CD4-positive, alpha-beta T cell treated with Interleukin-1 beta for 1 hour (primary cell): ENCODE measurements at places on chromosomes 6 and 20.

- no peak for DNase-seq
Observed at GRCh38 chr6:11433860-11434259, 103.7 kb upstream of the TMEM170B start.

DNA sequence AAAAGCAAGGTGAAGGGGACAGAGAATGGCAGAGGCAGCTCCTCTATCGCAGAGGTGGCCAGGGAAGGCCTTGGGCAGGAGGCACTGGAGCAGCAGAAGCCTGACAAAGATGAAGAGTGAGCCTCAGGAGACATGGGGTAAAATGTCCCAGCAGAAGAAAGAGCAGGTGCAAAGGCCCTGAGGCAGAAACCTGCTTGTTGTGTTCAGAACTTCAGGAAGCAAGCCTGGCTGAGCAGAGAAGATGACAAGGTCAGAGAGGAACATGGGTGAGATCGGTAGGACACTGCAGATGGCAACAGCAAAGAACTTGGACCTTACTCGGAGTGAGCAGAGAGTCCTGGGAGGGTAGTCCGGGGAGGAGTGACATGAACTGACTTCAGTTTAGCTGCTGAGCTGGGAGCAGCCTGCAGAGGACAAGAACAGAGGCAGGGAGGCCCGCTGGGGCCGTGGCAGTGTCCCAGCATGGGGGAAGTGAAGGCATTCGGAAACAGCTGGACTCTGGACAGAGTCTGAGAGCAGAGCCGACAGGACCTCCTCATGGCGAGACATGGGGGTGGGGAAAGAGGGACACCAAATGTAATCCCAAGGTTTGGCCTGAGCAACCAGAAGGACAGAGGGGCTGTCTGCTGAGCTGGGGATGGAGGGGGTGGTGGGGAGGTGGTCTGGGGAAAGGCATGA is 106.3 kb downstream of the PREX1 start:
- no peak for DNase-seq

DNA sequence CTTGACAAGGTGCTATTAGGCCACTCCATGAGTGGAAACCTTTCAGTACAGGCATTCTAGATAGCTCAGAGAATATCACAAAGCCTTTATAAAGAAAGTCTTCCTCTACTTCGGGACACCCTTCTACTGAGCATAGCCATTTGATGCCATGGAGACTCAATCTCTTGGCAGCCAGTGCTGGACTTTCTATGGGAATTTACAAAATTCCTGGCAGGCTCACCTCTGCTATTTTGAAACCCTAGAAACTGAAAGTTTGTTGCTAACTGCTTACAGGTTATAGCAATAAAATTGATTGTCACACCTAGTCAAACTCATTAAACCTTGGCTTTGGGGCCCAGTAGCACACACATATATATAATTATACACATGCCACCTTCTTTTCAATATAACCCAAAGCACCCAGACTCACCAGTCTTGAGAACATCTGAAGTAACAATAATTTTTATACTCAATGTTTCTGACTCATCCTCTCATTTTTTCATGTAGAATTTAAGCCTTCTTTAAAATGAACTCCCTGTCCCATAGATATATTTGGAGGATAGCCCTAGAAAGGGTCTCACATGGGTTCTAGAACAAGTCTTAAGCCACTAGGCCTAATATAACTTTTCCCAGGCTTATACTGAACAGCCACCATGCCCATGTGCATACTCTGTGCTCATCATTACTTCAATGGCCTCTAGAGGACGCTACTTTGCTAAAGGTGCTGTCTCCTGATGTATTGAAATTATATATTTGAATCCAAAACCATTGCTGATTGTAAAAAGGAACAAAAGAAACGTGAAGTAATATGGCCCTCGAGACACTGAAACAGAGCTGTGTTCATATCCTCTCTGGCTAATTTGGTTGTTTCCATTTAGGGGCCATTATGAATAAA is 368.1 kb upstream of the MARCKS start:
- DNase-seq = no peak

DNA sequence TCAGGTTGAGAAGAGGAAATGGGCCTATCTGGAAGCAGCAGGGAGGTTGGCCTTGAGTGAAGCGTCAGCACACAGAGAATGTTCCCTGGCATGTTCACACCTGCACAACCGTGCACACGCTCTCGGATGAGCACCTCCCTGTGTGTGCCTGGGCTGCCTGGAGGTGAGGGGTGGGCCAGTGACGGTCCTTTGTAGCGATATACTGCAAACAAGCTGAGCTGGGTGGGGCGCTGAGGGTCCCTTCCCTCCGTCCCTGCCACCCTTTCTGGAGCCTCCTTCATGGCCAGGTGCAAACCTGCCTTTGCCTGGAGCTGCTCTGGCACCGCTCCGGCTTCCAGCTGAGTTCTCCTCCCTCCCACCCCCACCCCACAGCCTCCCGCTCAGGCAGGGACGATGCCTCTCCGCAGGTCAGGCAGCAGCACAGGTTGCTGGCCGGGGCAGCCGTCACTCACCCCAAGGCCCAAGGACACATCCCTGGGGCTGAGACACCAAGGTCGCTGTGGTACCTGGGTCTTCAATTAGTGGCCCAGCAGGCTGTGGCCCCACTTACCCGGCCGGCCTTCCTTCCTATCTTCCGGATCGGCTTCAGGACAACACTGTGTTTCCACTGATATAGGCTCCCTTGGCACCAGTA is 111.6 kb downstream of the ERMARD start:
- no peak for DNase-seq

- no peak for DNase-seq
Observed at GRCh38 chr20:5509803-5510202, 193.0 kb upstream of the PROKR2 start.

GRCh38 chr6:97465877-97466561 is 183.0 kb upstream of the MMS22L start:
- no peak for DNase-seq

- DNase-seq = no peak
Observed at GRCh38 chr6:42450477-42451332, 1.0 kb downstream of the TRERF1 start.

DNA sequence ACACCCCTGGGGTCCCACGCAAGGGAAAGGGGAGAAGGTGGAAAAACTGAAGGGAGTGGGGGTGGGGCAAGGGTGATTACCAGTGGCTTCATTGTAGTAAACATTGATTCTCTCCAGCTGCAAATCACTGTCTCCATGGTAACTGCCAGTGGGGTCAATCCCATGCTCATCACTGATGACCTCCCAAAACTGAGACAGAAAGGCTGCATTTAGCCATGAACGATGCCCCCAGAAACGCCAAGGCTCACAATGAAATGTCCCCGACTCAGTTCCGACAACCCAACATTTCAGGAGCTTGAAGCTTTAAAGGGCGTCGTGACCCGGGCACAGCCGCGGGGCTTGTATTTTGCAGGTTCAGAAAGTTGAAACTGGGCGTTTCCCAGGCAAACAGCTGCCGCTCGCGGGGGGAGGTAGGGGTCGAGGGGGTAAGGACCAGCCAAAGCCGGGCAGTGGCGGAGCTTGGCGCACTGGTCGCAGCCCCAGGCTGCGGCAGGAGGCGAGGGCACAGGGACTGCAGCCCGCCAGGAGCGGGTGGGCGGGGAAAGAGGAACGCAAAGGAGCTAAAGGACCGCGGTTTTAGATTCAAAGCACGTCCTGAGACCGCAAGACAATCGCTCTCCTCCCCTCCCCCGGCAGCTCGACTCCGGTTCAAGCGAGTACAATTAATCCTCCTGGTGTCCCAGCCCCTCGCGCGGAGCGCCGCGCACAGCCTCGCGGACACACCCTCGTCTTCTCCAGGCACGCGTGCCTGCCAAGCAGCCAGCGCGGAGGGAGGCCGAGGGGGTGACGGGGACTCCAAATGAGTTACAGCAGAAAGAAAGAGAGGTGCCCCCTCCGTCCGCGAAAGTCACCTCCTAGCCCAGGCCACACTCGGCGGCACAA is 731 bp downstream of the TUBB2B start:
- DNase-seq = no peak

DNA sequence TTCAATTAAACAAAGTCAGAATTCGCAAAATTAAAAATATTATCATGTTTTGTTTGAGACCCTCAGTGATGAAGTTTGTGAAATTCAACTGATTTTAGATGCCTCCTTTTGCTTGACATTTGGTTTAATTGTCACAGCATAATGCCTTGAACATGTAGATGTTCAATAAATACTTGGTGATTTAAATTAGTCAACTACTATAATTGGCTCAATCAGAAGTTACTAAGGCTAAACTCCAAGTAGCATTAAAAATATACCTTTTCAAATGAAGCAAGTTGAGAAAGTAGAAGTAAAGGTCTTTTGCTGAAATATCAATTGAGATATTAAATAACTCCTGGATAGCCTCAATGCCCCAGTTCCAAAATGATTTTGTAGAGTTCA is 145.8 kb upstream of the AKIRIN2 start:
- DNase-seq = no peak

DNA sequence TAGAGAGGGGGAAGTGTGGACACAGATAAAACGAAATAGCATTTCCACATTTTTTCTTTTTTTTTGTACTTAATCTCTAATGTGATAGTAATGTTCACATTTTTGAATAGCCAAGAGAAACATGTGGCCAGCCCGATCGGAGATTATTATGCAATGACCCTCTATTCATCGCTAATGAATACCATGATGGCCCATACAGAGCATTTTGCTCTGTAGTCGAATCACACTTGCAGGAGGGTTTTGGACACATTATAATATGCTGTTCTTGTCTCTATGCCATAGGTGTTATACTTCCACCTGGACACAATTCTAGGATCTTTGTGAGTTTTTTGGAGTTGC is 60.1 kb downstream of the MTHFD1L start:
- DNase-seq = no peak

DNA sequence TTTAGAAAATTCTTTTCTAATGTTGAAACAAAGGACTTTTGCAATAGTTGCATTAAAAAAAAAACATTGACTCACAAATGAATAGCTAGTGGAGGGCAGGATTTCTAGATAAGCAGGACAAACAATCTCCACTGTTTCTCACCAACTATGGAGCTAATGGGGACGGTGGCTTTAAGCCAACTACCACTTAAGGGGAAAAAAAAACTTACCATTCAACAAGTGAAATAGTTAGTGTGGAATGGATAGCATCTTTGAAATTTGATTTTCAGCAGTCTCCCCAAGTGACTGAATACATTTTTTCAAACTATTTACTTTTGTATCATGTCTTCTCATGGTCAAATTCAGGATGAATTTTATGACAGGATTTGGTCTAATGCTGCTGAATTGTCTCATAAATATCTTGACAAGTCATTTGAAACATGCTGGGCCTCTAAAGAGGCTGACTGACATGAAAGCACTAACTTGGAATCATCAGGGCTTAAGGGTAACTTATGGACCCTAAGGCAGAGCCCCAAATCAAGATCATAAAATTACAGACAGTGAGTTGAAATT is 100.5 kb downstream of the EYA4 start:
- no peak for DNase-seq

- no peak for DNase-seq
Observed at GRCh38 chr6:148351309-148351708, 8.7 kb downstream of the SASH1 start.
